Adipocyte (in vitro differentiated cells): ENCODE measurements at places on chromosomes 11 and 22.

GRCh38 chr11:14891143-14892035 lies 642 bp downstream of the CYP2R1 start:
- peak; percentile 95 for DNase-seq

GRCh38 chr22:37492428-37493344 lies 6.5 kb upstream of the MFNG start:
- peak; percentile 49 for DNase-seq

GRCh38 chr11:94326947-94327346 lies 22.6 kb downstream of the IZUMO1R start:
- no peak for DNase-seq

GRCh38 chr22:50302041-50302541 lies 5.4 kb downstream of the PLXNB2 start:
- DNase-seq = peak; percentile 66

DNA sequence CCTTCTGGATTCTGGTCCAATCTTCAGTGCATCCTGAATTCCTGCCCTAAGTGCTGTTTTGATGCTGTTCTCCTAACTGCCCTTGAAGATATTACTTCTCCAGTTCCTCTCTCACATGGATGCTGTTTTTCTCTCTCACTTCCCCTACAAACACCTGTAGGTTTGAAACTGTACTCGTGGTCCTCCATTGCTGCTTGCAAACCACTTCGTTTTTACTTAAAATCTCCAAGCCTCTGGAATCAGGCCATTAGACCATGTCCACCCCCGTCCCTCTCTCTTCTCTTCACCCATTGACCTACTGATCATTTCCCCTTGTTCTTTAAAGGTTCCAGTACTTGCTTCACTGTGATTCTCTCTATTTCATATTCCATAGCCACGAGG lies 988.1 kb downstream of the NTM start:
- DNase-seq = no peak

DNA sequence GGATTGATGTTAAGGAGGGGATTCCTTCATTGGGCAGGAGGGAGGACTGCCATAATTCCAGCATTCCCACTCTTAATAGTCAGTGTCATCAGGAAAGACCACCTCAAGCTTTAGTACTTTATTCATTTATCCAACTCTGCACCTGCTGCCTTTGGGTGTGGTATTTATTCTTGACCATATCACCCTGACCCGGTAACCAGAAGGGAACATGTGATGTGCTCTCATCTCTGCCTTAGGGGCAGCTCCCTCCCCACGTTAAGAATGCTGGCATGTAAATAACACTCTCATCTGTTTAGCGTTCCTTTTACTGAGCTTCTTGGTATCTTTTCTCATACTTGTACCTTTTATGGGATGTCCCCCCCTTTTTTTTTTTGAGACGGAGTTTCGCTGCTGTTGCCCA lies 7.7 kb downstream of the CAT start:
- no peak for DNase-seq

GRCh38 chr11:14500181-14500651 lies 605 bp upstream of the COPB1 start:
- DNase-seq = peak; percentile 81

- no peak for DNase-seq
Measured at GRCh38 chr22:16960220-16960883, 47.7 kb downstream of the GAB4 start.

- peak; percentile 22 for DNase-seq
Measured at GRCh38 chr11:66543263-66544107, 2.4 kb downstream of the ZDHHC24 start.

- no peak for DNase-seq
Measured at GRCh38 chr11:95435628-95436353, 204.8 kb upstream of the SESN3 start.

DNA sequence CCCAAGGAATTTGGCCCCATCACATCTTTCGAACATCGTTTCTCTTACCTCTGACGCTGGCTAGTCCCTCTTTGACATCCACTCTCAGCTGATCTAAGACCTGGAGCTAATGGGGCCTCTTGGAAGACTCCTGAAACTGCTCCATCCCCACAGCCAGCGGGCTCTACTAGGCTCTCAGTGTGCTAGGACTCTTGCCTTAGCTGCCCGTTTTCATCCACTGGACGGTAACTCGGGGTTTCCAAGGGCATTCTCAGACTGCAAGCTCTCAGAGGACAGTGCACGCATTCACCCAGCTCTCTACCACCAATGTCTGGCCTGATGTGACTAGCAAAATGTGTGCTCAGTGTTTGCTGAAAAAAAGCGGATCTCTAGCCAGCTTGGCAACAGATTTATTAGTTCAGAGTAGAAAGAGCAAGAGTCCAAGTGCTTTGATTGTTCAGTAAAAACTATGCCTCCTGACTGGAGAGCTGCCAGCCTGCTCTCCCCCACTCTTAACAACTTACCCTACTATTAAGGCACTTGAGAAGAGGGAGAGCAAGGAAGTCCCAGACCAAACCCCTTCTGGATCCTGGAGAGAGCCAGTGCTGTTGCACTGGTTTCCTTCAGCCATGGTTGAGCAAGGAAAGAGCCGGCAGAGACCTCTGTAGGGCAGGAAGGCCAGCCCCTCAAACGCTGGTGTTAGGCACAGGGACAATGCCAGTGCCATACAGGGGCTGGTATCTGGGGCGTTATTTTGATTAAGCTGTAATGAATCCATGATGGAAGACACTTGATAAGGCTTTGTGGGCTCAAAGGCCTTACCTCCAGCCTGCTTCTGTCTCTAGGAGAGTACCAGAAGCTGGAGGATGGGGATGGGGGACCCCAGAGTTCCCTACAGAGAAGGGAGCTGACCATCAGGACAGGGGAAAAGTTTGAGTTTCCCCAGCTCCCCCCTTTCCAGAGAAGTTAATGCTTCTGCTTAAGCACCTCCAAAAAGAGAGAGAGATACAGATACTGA lies 9.2 kb downstream of the RELA start:
- DNase-seq = no peak

DNA sequence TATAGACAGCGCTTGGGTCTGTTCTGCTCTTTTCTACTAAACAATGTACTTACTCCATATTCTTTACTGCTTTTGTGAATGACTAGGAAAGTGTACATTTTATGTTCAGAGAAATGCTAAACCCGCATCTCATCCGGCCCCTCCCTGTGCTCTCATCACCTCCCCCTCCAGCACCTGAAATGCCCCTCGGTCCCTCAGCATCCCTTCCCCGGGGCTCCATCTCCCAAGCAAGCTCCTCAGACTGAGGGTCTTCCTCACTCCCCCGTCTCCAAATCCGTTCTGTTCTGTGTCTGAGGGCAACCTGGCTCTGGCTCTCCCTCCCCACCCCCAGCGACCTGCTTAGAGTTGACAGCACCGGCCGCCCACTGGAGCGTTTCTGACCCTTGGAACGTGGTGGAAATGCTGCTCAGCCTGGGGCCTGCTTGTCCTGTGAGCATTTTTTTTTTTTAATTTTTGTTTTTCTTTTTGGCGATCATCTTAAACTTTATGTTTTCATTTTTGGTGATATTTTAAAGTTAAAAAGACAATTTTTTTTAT lies 1.4 kb downstream of the SELENOO start:
- DNase-seq = no peak

DNA sequence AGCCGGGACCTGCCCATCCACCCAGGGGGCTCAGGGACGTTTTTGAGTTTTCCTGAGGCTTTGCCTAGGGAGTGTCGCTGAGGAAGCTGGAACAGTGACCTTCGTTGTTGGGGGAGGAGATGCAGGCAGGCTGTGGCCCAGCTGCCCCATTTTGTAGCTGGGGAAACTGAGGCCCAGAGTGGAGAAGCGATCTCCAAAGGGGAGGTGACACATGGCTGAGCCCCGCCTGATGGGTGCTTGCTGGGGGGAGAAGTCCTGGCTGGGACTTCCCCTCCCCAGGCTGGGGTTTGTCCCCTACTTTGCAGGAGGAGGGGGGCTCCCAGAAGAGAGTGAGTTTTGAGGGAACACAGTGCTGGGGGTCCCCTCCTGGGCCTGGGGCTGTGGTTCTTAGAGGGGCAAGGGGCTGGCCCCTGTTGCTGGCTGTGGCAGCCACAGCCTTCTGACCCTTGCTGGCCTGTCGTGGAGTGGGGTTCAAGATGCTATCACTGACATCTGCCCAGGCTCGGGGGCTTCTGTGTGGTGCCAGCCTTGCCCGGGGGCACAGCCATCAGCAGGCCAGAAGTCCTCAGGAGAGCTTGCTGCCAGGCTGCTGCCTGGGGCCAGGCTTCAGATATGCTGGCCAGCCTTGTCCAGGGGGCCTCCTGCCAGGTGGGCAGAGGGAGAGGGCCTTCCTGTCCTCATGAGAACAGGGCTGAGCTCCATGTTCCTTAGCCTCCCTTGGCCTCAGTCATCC lies 21.4 kb downstream of the KCNQ1 start:
- DNase-seq = no peak

- DNase-seq = no peak
Measured at GRCh38 chr22:48236261-48236660, 1473.8 kb downstream of the TBC1D22A start.
